ENCODE measurements at places on chromosomes 6 and 20.

DNA sequence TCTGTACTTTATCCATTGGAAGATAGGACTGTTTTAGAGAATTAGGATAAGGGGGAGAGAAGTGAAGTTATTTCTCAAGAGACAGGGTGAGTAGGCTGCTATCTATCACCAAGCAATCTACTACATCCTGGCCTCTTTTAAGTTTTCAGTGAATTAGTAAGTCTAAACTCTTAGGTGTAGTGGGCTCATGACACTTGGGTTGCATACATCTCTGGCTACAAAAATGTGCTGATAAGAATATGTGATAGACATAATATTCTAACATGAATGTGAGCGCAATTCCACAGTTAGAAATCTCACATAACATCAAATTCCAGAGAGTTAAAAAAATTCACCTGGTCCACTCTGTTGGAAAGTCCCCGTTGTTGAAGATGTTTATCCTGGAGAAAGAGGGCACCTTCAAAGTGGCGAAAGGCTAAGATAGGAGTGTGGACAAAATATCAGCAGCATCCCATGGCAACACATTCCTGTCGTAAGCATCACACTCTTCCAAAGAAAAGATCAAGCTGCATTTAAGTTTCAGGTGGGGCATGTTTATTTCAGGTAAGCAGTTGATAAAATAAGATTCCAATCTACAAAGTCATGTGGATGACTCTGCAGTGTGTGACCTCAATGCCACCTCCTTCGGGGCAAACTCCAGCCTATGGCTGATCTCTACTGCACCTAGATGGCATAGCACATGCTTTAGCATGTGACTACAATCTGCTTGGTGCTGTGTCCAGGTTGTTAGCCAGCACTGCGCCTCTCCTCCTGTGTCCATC is 111.7 kb upstream of the NEDD9 start:
- DNase-seq: no peak

GRCh38 chr6:49570474-49571079 is 20.1 kb downstream of the C6orf141 start:
- DNase-seq: no peak

- no peak for DNase-seq
Observed at GRCh38 chr6:148945301-148946021, 198.6 kb downstream of the UST start.

GRCh38 chr20:32497589-32498224 is 87.4 kb downstream of the NOL4L start:
- no peak for DNase-seq

GRCh38 chr6:34531580-34532201 is 24.4 kb downstream of the SPDEF start:
- no peak for DNase-seq

DNA sequence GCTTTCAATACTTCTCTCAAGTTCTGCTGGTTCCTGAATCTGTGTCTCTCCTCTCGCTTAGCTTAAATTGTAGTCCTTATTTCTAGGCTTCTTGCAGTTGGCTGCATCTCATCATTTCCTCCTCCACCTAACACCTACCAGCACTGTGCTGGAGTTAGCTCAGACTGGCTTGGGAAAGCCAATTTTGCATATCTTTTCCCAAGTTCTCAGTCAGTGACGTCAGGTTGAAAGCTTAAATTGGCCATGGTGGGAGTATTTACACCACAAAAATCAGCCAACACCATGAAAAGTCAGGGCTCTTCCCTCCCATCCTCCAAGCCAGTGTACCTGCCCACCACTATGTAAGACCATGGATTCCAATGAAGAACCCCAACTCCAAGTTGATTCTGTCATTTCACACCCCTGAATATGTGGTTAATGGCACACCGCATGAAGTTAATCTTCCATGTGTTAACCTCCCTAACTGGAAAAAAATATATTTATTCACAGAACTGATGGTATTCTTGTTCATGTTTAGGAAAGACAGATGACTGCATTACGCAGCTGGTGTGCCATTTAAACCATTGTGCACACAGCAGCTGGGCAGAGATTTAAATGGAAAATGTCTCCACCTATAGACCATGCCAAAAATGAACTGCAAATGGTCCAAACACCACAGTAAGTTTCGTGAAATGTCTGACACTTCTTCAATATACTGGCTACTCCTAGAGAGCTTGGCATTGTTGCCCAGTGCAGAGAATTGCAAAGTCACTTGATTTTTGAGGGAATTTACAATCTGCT is 274.1 kb upstream of the MAP3K7 start:
- DNase-seq: peak; percentile 41

- DNase-seq: peak; percentile 89
Observed at GRCh38 chr6:13711324-13711732, 307 bp downstream of the RANBP9 start.

- DNase-seq: peak; percentile 59
Observed at GRCh38 chr6:142886431-142887170, 58.4 kb downstream of the HIVEP2 start.

Measured in AML-193 (cell line).